ENCODE measurements at places on chromosomes 2 and 18. TPM values are rescaled to one million over a fixed set of nuclear protein-coding genes. Genes with fewer than 3 reads are reported as not detected.

Gene COQ10B
- total RNA-seq = 2.9 TPM

Gene LIMS1
- total RNA-seq = 136 TPM

Gene SERPINB7
- not detected for total RNA-seq

Gene DSC1
- total RNA-seq = not detected

Gene NCKAP5
- 0.89 TPM for total RNA-seq

Measured in stomach (tissue), 19 donors.